ENCODE measurements at places on chromosomes 7 and 10.

- no peak for DNase-seq
Measured at GRCh38 chr10:133358162-133358924, 524 bp upstream of the FUOM start.

DNA sequence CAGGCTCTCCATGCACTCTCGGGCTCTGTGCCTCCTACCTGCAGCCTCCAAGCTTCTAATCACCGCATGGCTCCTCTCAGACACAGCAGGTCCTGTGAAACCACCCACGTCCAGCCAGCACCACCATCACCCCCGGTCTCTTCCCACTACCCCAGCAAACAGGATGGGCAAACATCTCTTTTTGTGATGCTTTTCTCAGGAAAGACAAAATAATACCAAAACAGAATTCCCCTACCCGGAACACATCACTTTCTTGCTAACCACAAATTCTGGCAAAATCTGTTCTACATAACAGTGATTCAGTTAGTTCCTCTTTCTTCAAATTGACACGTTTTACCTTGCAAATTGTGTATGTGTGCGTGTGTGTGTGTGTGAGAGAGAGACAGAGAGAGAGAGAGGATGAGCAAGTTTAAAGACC is 6.5 kb downstream of the SNX8 start:
- DNase-seq: peak; percentile 2

- DNase-seq: no peak
Measured at GRCh38 chr10:59047180-59047579, 129.3 kb upstream of the PHYHIPL start.

GRCh38 chr10:94602729-94603515 is 57.3 kb downstream of the HELLS start:
- no peak for DNase-seq

- no peak for DNase-seq
Measured at GRCh38 chr10:131848741-131849590, 51.8 kb upstream of the PPP2R2D start.

DNA sequence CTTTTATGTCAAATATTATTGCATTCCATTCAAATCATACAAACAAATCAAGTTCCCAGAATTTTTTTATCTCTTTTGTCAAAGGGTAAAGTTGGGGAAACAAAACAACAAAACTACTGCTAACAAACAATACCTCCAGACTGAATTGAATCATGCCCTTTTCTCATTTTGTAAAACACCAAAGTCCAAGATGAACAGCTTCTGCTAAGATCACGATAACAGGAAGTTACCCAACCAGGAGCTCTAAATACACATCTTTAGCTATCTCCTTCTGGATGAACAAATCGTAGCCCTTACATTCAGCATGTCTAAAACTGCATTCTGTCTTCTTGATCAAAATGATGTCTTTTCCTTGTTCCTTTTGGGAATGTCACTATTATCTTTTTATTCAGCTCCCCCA is 97.4 kb downstream of the CTTNBP2 start:
- no peak for DNase-seq

GRCh38 chr7:36355490-36355889 is 34.2 kb upstream of the ANLN start:
- DNase-seq: no peak

GRCh38 chr7:88666626-88667025 is 92.9 kb upstream of the ZNF804B start:
- DNase-seq: no peak

GRCh38 chr10:58258977-58259692 is 8.6 kb downstream of the IPMK start:
- no peak for DNase-seq

DNA sequence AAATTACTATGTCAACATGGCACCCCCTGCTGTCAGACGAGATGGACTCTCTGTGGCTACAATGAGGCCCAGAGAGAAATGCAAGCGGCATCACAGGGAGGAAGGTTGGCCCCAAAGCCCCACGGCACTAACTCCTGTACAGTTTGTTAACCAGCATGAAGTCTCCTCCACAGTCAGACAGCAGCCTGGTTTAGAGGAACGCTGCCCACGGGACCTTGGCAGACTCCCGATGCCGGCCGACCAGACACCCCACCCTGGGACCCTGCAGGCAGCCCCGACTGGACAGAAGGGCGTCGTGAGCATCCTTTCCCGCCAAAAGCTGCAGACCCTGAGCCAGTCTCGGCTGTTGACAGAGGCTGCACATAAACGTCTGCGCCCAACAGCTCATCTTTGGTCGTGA is 158.8 kb downstream of the DIP2C start:
- DNase-seq: no peak
